ENCODE measurements at places on chromosomes 7 and 10. TPM values are rescaled to one million over a fixed set of nuclear protein-coding genes. Genes with fewer than 3 reads are reported as not detected.

- no peaks in the 10 kb centered on the region for H3K36me3 ChIP-seq
- H3K27me3 ChIP-seq = no peaks in the 10 kb centered on the region
- H3K4me3 ChIP-seq = no peak overlapping the region
- no peak overlapping the region for H3K27ac ChIP-seq
- peak; percentile 22 for DNase-seq
Observed at GRCh38 chr7:36119005-36119706, 33.9 kb upstream of the EEPD1 start.

- no peak for DNase-seq
- no peaks in the 10 kb centered on the region for H3K36me3 ChIP-seq
- no peak overlapping the region for H3K27ac ChIP-seq
- H3K4me3 ChIP-seq = no peak overlapping the region
Observed at GRCh38 chr7:71486856-71487628, 355.1 kb downstream of the GALNT17 start.

DNA sequence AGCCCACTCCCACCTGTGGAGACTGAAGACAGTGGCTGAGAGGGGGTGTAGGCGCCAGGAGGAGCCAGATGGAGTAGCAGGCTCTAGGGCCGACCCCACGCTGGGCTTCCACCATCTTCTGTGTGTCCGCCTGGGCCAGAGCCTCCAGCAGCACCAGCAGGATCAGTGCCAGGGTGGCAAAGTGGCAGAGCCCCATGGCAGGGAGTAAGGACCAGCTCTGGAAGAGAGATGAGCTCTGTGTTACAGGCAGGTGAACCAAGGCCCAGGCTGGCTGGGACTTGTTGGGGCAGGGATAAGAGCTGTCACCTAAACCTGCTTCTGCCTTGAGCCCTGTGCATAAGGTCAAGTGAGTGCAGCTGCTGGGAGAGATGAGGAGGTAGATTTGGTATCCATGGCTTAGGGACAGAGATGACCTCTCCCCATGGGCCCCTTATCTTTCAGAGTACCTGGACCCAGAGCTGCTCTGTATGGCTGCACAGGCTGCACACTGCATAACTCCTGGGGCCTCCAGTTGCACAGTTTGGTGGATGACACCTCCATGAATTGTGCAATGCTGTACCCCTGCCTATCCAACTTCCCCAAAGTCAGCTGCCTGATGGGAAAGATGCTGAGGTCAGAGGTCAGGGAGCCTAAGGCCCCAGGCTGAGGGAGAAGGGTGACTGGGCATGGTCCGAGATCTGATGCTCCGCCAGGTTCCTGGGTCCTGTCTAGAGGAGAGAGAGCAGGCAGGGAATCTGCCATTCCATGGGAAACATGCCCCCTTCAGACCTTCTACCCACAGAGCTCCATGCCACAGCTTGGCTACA, 7.4 kb upstream of the SAMD8 start:
- no peaks in the 10 kb centered on the region for H3K4me1 ChIP-seq
- H3K27me3 ChIP-seq = no peaks in the 10 kb centered on the region
- no peaks in the 10 kb centered on the region for H3K36me3 ChIP-seq
- H3K27ac ChIP-seq = no peak overlapping the region

DNA sequence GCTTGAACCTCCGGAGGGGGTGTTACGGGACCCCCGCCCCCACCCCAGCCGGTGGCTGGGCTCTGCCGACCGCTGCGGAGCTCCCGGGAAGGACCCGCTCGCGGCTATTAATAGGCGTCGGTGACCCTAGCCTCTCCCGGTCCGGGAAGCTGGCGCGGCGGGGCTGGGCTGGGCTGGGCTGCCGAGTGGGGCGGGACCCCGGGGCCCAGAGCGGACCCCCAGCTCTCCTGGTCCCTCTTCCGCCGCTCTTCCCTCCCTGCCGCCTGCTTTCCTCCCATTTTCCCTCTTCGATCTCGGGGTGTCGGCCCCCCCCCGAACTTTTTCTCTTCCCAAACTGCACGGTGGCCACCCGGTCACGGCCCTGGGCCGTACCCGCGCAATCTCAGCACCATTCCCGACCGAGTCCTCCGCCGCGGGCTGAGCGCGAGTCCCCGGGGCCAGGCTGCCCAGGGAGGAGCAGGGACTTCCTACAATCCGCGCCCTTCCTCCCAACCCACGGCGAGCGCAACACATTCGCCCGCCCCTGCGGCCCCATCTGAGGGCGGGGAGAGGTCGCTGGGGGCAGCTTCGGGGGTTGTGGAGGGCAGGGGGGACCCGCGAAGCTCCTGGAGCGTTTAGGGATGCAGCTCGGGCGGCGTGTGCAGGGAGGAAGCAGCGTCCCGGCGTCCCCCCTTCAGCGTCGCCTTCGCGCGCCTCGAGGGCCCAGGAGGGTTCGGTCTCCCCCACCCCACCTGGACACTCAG, 3.1 kb upstream of the ELFN1 start:
- no peak overlapping the region for H3K27ac ChIP-seq
- H3K27me3 ChIP-seq = peaks cover 31% of the 10 kb centered on the region
- no peaks in the 10 kb centered on the region for H3K36me3 ChIP-seq
- no peak for DNase-seq
- H3K4me3 ChIP-seq = no peak overlapping the region

- no peak for DNase-seq
- no peaks in the 10 kb centered on the region for H3K4me1 ChIP-seq
- H3K36me3 ChIP-seq = no peaks in the 10 kb centered on the region
- H3K4me3 ChIP-seq = no peak overlapping the region
- H3K27me3 ChIP-seq = peaks cover 10% of the 10 kb centered on the region
Observed at GRCh38 chr7:21640105-21640504, 97.3 kb downstream of the DNAH11 start.

DNA sequence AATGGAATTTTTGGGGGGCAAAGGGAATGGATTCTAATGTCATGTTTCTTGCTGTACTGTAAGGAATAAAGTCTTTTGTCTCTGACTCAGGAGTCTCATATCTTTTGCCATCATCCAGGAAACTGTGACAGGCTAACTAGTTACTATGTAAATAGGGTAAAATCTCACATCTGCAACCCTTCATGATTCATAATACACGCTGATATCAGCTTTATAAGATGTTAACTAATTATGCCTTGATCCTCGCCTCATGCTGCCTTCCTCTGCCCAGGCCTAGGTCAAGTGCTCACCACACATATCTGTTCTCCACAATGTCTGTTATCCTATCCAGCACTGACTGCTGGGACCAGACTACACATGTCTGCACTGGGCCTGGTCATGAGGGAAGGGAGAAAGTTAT, 81.3 kb upstream of the CXCL12 start:
- H3K4me3 ChIP-seq = no peak overlapping the region
- H3K4me1 ChIP-seq = no peaks in the 10 kb centered on the region
- no peaks in the 10 kb centered on the region for H3K36me3 ChIP-seq
- no peaks in the 10 kb centered on the region for H3K27me3 ChIP-seq

GRCh38 chr7:77887567-77887966, 89.0 kb downstream of the PHTF2 start:
- no peaks in the 10 kb centered on the region for H3K4me1 ChIP-seq
- H3K36me3 ChIP-seq = no peaks in the 10 kb centered on the region
- no peaks in the 10 kb centered on the region for H3K27me3 ChIP-seq
- no peak overlapping the region for H3K4me3 ChIP-seq
- H3K27ac ChIP-seq = no peak overlapping the region
- peak; percentile 30 for DNase-seq

DNA sequence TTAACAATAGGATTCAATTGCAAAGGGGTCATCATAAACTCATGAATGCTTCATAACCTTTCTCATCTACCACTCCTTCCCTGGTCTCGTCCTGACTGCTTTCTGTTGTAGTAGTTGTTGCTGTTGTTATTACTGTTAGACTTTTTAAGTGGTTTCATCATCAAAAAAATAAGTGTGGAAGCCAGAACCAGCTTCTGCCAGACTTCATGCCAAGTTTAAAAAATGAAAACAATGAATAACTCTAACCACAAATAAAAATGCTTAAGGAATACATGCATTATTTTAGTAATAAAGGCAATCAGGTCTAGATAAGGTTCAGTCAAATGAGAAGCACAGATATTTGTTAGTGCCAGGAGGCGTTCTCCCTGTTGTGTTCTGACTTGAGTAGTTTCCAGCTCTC, 85.4 kb downstream of the PCLO start:
- DNase-seq = no peak
- H3K36me3 ChIP-seq = no peaks in the 10 kb centered on the region
- no peaks in the 10 kb centered on the region for H3K27me3 ChIP-seq
- H3K4me1 ChIP-seq = no peaks in the 10 kb centered on the region
- no peak overlapping the region for H3K27ac ChIP-seq

DNA sequence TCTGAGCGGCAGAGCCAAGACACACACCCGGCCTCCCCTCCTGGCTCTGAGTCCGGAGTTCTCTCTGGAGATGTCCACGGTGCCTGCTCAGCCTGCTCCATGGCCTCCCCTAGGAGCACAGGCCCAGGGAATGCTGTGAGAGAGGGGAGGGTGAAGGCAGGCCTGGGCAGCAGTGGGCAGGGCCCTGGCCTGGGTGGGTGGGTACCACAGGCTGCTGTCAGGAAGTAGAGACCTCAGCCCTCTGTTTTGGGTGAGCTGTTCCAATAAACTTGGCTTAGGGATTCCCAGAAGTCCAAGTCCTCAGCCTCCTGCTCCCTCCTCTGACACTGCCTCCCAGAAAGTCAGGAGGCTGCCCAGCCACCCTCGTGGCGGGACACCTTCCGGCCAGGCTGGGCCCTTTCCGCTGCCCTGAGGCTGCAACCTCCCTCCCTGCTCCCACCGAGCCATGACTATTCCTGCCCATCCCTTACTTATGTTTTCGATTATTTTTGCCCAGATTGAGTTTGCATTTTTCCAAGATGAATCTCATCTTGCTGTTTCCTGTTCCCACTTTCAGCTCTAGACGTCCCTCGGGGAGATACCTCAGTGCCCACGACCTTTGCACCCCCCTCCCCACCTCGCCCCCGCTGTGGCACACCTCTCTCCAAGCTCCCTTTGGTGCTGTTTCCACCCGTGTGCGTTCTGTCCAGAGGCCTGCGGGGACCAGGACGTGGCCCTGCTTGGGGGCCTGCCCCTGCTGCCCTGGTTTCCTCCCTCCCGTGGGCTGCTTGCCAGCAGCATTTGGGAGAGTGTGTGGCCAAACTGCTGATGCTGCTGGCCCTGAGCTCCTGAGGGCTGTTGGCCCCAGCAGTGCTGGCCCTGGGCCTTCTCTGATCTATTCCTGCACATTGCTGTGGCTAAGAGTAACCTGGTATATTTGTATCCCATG, 5.8 kb upstream of the POLM start:
- no peaks in the 10 kb centered on the region for H3K27me3 ChIP-seq
- H3K4me1 ChIP-seq = peaks cover 13% of the 10 kb centered on the region
- no peaks in the 10 kb centered on the region for H3K36me3 ChIP-seq
- H3K4me3 ChIP-seq = no peak overlapping the region

- H3K4me3 ChIP-seq = no peak overlapping the region
- no peaks in the 10 kb centered on the region for H3K27me3 ChIP-seq
- peaks cover 3% of the 10 kb centered on the region for H3K36me3 ChIP-seq
- no peak overlapping the region for H3K27ac ChIP-seq
- no peaks in the 10 kb centered on the region for H3K4me1 ChIP-seq
Observed at GRCh38 chr10:125859128-125859817, 21.8 kb downstream of the DHX32 start.

- no peak for DNase-seq
- H3K4me3 ChIP-seq = no peak overlapping the region
- no peaks in the 10 kb centered on the region for H3K27me3 ChIP-seq
- no peaks in the 10 kb centered on the region for H3K36me3 ChIP-seq
- H3K27ac ChIP-seq = no peak overlapping the region
Observed at GRCh38 chr10:124621637-124622036, 122.5 kb downstream of the FAM53B start.

GRCh38 chr10:60521974-60522405, 132.3 kb upstream of the ANK3 start:
- no peaks in the 10 kb centered on the region for H3K27me3 ChIP-seq
- no peak overlapping the region for H3K27ac ChIP-seq
- DNase-seq = peak; percentile 11
- H3K36me3 ChIP-seq = no peaks in the 10 kb centered on the region

DNA sequence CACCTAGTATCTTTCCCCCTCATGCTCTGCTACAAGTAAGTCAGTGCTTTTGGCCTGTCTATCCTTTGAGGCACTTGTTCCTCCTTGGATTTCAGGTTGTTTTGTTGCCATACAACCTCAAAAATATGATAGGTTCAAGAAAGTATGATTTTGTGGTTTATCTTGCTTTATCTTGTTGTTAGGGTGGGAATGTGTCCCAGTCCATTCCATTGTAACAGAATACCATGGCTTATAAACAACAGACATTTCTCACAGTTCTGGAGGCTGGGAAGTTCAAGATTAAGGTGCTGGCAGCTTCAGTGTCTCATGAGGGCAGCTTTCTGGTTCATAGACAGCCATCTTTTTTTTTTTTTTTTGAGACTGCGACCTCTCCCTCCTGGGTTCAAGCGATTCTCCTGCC, 72.1 kb downstream of the TMEM270 start:
- no peaks in the 10 kb centered on the region for H3K36me3 ChIP-seq
- no peaks in the 10 kb centered on the region for H3K4me1 ChIP-seq
- H3K4me3 ChIP-seq = no peak overlapping the region
- peaks cover 3% of the 10 kb centered on the region for H3K27me3 ChIP-seq

The PNLIPRP3 gene
- polyA plus RNA-seq = not detected

The TMEM26 gene
- polyA plus RNA-seq = 0.05 TPM

The KIN gene
- 2.6 TPM for polyA plus RNA-seq

The TCAF2 gene
- 6.4 TPM for polyA plus RNA-seq

The PRKG1 gene
- polyA plus RNA-seq = 0.03 TPM
